Amniotic stem cell (primary cell): ENCODE measurements at places on chromosomes 7 and 10.

DNA sequence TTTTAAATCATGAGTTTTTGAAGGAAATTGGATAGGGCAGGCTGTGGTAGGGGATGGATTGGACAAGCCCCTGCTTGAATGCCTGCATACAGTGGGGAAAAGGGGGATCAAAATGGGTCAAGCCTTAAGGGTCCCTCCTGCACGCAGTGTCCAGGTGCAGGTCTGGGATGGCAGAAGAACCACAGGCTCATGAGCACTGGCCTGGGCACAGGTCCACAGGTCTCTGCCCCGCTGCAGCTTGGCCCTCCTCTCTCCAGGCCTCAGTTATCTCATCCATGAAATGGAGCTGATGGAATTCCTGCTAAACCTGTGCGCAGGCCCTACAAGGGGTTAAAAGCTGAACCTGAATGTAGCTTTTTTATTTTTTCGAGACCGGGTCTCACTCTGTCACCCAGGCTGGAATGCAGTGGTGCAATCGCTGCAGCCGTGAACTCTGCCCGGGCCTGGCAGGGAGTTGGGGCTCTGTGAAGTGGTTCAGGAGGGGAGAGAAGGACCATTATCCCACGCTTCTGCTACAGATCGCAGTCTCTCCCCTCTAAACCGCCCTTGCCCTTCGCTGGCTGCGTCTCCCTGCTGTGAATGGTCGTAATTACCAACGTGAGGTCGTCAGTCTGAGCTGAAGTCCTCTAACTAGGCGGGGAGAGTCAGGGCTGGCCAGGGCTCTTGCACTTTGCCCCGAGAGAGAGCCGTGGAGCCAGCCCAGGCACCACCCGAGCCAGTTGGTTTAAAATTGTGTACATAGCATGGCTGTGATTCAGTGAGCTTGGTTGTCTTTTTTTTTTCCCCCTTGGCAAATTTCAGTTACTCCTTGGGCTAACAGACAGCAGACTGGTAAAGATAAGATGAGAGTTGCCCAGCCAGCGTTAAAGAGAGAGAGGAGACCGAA lies 77.5 kb upstream of the GTF2I start:
- DNase-seq, result peak; percentile 2

DNA sequence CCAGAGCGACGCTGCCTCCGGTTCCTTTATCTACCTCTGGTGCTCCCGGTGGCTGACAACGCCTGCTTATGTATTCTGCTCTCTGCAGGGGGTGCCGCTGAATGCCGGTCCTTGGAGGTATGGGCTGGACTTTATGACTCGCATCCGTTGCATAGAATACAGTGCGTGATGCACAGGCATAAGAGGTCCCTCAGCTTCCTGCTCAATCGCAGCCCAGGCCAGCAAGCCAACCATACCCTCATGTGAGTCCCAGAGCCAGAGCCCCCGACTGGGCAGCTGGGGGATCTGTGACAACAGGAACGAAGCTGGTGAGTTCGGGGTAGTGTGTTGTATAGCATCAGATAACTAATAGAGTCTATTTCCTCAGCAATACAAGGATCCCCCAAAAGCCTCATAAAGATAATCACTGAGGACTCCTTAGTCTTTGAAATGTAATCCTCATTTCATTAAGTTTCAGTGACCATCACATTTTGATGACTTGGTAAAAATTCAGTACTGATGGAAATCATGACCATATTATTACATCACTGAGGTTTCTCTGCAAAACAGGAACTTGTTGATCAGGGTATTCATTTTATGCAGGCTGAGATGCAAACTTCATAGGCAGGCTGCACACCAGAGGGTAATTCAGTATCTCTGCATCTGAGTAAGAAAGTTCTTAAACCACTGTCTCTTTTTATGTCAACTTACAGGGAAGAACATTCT lies 607.8 kb downstream of the PTPRN2 start:
- DNase-seq, result no peak

DNA sequence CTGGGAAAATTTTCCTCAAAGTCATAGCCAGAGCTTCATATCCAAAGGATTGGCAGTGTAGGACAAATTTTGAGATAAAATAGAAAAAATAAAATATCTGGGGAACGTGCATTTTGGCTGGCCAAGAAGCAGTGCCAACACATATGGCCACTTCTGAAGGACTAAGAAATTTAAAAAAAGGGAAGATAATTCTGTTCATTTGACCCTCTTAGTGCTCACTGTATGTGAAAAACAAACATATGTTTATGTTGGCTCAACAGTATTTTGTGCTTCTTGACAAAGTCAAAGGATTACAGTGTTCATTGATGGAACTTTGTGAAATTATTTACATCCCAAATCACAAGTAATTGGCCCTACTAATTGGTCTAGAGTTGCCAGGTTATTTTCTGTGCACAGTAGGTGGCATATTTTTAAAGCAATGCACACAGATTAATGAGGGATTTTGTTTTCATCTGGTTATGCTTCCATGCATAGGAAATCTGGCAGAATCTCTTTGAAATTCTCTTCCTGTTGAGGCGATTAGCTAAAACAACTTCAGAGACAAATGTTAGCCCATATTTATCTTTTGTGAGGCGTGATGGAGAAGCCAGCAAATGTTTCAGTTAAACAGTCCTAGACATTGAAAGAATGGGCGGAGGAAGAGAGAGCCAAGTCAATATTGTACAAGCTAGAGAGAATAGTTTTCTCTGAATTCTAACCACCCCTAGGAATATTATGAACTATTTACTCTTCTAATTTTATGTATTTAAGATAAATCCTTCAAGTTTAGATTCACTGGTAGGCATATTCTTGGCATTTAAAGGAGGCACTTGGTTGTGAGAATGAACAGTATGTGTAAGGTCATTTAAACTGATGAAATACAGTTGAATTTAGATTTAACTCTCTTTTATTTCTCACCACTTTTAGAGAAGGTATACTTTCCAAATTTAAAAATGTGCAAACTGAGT lies 237.7 kb upstream of the MBL2 start:
- DNase-seq, result no peak

DNA sequence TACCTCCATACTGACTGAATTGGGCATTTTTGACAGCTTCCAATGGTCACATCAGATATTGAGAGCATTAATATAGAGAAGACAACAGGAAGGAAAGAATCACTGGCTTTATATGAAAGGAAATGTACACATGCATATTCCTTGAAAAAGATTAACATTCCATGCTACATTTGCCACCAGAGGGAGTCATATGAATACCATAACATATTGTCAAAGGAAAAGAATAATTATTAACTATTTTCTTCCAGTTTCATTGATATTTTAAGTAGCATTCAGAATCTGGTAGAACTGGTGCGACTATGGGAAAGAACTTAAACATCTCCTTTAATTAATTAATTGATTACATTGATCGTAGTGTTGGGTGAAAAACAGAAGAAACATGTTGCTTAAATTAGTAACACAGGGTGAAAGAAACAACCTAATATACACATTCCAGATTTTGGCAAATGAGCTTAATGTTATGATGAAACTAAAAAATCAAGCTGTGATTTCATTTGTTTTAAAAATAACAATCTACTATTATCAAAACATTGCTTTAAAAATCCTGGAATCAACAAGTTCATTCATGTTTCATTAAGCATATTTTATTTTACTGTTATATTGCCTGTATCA lies 71.5 kb downstream of the GPR85 start:
- peak; percentile 11 for DNase-seq

DNA sequence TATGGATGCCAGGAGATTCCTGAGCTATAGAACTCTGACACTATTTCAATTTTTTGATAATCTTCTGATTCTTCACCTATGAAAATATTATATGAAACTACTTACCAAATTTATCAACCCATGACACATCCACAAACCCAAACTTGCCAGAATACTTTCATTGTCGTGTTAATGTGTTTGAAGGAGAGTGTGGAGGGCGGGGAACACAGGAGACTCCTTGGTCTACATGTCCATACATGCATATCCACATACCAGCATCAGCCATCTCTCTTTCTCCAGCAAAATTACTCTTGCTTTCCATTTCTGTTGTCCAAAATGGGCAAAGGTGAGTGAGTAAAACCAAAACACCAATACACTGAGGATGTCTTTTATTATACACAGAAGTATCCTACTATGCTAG lies 23.5 kb upstream of the BPGM start:
- DNase-seq, result no peak
